ENCODE measurements at places on chromosomes 7 and 10.

DNA sequence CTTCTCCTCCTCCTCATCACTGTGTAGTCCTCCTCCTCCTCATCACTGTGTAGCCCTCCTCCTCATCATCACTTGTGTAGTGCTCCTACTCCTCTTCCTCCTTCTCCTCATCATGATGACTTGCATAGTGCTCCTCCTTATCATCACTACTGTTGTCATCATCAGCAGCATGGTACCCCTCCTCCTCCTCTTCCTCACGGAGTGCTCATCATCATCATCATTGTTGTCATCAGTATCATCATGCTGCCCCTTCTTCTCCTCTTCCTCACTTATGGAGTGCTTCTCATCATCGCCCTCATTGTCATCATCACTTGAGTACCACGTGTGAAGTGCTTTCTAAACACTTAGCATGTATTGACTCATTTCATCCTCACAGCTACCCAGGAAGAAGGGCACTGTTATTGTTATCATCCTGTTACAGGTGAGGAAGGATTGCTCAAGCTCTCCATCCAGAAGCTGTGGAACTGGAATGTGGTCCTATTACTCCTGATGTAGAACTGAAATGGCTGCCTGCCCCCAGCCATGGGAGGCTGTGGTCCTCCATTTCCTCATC lies 122.8 kb upstream of the SHH start:
- no peak for DNase-seq

DNA sequence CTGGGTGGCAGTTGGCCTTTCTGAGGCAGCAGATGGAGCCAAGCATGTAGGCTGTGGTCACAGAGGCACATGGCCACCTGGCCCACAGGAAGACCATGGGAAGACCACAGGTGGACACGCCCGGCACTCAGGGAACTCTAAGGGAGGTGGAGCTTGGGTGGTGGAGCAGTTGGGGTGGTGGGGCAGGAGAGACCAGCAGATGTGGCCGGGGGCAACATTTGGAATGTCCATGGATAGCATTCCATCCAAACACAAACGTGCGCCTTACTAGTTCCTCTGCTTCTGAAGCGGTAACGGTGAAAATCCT lies 290.9 kb downstream of the PTPRN2 start:
- no peak for DNase-seq

GRCh38 chr7:77738871-77739270 lies 42.6 kb downstream of the RSBN1L start:
- no peak for DNase-seq

GRCh38 chr10:96683710-96684109 lies 36.6 kb downstream of the PIK3AP1 start:
- no peak for DNase-seq

GRCh38 chr10:113187063-113187777 lies 237.2 kb downstream of the TCF7L2 start:
- no peak for DNase-seq

GRCh38 chr7:109772161-109772560 lies 1202.5 kb downstream of the DNAJB9 start:
- DNase-seq = no peak

GRCh38 chr10:32051926-32052325 lies 4.3 kb downstream of the KIF5B start:
- DNase-seq = no peak

GRCh38 chr7:65441010-65441409 lies 67.4 kb downstream of the ZNF92 start:
- DNase-seq = no peak

DNA sequence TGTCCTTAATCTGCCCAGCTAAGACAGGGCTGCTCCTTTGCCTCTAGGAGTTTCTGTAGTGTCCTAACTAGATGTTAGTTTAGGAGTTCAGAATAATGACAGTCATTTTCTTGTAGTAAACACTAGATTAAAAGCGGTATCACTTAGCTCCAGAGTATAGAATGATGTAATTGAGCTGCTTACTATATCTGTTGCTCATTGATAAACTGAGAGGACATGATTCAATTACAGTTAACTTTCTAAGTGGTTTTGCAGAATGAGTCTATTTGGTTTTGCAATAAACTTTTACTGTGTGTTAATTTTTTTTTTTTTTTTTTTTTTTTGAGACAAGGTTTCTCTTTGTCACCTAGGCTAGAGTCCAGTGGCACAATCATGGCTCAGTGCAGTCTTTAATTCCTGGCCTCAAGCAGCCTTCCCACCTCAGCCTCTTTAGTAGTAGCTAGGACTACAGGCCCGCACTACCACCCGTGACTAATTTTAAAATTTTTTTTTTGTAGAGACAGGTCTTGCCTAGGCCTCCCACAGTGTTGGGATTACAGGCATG lies 1.8 kb downstream of the STMP1 start:
- DNase-seq = no peak

GRCh38 chr7:13778967-13779366 lies 210.5 kb downstream of the ETV1 start:
- no peak for DNase-seq

- DNase-seq = no peak
These were observed 17.0 kb downstream of the ADRA2A start for GRCh38 chr10:111093741-111094380.

DNA sequence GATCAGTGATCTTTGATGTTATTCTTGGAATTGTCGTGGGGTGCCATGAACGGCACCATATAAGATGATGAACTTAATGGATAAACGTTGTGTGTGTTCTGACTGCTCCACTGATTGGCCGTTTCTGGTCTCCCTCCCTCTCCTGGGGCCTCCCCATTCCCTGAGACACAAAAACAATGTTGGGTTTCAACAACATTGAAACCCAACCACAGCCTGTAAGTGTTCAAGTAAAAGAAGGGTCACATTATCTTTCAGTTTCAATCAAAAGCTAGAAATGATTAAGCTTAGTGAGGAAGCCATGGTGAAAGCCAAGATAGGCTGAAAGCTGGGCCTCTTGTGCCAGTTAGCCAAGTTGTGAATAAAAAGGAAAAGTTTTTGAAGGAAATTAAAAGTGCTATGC lies 19.5 kb downstream of the EN2 start:
- DNase-seq = no peak

DNA sequence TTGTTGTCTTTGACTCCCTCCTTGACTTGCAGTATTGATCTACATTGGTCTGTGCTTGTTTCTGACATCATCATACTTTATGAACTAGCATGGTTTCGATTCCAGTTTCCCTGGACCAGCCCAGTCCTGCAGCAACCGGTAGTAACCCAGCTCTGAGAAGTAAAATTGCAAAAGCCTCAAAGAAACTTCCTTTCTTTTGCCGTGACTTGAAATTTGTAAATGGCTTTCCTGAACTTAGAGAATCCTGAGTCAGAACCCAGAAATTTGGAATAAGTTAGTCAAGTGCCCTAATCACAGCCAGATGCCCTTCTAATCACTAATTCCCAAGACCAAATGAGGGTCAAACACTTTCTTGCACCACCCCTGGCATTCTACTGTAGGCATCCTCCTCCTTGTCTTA lies 15.0 kb downstream of the TAS2R60 start:
- no peak for DNase-seq

DNA sequence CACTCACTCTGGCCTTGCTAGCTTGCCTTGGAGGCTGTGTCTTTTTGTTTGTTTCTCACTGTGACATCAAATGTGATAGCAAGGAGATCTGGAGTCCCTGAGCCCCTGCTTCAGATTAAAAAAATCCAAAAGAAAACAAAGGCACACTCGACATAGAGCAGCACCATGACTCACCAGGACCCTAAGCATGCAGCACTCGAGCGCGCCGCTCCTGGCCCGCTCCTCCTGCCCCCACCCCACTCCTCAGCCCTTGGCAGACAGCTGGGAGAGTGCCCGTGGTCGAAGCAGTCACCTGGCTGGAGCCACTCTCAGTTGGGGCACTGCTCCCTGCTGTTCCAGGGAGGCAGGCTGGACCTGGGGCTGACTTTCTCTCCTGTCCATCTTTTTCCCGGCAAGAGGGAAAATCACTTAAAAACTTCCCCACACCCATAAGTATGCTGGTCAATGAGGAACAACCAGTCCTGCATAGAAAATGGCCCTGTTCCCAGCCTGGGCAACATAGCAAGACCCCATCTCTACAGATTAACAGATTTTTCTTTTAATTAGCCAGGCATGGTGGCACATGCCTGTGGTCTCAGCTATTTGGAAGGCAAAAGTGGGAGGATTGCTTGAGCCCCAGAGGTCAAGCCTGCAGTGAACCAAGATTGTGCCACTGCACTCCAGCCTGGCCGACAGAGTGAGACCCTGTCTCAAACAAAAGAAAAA lies 128.4 kb downstream of the PAXIP1 start:
- DNase-seq = no peak

GRCh38 chr7:90025771-90026170 lies 128.5 kb upstream of the STEAP1 start:
- no peak for DNase-seq

DNA sequence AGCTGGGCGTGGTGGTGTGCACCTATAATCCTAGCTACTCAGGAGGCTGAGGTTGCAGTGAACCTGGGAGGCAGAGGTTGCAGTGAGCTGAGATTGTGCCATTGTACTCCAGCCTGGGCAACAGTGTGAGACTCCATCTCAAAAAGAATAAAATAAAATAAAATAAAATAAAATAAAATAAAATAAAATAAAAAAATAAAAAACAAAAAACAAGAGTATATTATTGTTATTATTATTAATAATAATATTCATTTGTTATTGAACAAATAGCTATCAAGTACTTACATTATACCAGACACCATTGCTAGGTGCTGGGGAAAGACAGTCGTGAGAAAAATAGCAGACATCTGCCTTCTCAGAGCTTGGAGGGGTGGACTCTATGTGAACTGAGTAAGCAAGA lies 24.1 kb downstream of the PAX2 start:
- DNase-seq = no peak

- no peak for DNase-seq
These were observed 38.2 kb downstream of the PPP1R3A start for GRCh38 chr7:113880559-113880958.

DNA sequence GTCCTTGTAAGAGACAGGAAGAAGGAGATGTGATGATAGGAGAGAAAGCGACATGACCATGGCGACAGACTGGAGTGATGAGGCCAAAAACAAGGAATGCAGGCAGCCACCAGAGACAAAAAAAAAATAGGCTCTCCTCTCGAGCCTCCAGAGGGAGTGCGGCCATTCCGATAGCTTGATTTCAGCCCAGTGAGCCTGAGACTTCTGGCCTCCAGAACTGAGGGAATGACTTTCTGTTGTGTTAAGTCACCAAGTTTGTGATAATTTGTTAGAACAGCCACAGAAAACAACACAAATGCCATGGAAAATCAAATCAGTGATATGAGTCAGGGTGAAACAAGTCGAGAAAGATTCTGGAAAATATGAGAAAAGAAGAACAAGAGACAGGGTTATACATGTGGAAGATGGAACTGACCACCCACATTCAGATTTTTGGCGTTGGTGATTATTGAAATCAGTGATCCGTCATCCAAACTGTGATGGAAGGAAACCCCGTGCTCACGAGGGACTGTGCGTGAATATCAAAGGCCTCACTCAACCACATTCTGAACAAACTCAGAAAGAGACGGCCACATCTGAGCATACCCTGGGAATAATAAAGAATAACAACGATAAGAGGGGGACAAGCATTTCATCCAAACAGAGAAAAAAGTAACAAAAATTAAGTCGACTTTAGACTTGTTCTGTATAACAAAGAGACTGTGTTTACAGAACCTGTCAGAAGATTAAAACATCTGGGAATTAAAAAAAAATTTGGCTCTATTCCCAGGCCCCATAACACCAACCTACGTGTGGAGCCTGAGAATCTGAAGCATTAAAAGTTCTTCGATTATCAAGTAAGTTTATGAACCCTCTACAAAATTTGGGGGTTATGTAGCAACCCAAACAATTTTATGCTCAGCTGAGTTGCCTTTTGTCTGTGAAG lies 72.1 kb downstream of the EEPD1 start:
- no peak for DNase-seq

DNA sequence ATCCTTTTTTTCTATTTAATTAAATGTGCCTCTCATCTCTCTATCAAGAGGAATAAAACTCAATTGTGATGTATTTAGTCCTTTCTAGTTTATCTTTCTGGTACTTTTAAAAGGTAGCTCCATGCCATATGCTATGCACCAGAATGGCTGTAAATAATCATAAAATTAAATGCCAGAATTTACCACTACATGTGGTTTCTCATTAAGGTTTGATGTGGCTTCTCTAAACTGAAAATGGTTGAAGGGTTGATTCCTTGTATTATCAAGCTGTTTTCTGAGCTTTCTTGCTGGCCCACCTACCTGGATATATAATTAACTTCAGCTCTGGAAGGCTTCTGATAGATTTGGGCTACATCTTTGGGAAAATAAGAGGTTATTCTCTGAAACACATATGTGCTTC lies 171.9 kb upstream of the RHOBTB1 start:
- DNase-seq = no peak

DNA sequence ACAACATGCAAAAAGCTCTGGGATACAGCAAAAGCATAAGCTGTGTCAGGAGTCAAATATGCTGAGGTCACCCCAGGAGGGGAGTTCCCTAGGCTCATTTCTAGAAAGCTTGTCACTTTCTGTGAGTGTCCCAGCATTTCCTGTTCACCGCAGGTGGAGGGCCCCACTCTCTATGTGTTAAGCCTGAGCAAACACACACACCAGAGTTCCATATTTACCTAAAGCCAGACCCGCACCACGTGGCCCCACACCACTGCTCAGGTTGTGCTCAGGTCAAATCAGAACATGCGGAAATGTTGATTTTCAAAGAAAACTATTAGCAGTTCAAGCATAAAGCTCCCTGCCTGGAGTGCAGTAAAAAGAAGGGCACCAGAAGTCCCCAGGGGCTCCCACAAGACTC lies 259.6 kb upstream of the PPP2R2D start:
- DNase-seq = no peak

DNA sequence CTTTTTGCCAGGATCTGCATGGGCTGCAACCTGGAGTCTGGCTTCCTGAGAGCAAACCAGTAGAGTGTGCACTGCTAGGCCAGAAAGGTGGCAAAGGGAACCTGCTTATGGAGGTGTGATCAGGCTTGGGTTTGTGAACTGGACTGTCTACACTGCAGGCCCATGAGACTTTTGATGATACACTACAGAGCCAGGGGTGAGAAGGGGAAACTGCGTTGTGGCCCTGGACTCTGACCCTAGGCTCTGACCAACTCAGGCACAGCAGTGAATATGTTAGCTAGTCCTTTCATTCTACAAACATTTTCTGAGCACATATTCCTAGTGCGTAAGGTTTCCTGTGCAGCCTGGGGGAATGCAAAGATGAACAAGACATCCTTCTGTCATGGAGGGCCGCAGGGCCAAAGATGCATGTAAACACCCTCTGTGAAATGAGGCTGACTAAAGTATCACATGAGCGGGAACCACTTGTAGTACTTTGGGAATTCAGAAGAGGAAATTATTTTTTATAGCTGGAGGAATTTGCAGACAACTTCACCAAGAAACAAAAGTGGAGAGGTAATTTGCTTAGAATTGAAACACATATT lies 63.8 kb upstream of the HPS1 start:
- no peak for DNase-seq

DNA sequence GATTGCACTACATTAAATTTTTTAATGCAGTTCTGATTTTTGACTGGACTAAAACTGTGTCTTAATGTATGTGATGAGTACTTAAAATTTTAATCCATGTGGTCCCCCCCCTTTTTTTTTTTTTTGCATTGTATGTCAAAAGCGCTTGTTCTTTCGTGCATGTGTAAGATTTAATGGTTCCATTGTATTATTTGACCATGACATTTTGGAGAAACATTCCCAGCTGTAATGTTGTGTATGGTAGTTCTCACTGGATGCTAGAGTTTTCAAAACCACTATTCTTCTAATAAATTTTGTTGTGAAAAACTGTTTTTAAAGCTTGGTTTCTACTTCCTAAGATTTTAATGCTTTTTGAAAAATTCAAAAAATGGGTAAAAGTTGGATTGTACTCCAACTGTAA lies 132.0 kb downstream of the LCOR start:
- DNase-seq = no peak
